NCI-H187 (cell line): ENCODE measurements at places on chromosomes 7 and 10.

DNA sequence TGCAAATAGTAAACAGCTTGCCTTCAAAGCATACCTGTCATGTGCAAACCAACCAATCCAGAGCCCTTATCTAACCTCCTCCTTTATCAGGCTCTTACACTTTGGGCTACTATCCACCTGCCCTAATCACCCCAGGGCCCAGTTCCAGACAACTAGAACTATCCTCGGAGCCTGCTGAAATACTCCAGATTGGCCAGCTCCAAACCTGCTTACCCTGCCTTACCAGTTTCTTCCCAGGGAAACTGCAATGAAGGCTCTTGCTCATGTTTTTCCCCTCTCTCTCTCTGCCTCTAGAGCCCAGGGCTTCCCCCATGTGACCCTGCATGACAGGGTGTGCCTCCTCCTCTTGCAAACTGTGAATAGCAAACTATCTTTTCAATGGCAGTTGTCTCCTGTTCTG is 81.4 kb upstream of the CAPZA2 start:
- no peak for DNase-seq

DNA sequence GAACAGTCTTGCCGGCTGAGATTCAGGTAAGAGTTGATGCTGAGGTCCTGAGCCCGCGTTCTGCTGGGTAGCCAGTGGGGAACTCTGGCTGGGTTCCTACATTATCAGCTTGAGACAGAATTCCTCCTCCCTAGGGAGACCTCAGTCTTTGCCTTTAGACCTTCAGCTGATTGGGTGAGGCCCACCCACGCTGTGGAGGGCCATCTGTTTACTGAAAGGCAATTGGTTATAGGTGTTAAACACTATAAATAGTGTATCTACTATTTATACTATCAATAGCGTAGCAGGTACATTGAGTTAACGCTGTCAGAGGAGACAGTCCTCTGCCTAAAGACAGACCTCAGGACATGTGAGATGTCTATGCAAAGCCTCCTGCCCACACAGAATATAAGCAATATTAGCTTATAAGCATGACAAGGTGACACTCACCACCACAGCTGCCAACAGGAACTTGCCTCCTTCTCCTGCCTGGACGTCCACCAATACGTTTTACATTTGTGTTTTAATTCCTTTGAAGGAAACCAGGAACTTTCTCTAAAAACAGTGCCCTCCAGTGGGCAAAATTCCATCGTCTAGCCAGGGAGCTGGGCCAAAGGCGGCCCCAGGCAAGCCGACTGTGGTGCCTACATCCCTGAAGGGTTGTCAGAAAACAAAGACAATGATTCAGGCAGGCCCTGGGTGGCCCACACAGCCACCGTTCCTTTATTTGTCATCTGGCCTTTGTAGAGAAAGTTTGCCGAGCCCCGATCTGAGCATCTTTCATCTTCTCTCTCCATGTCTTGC is 58.8 kb downstream of the INSIG1 start:
- DNase-seq = no peak

GRCh38 chr7:157432541-157432956 is 95.7 kb downstream of the DNAJB6 start:
- peak; percentile 90 for DNase-seq

DNA sequence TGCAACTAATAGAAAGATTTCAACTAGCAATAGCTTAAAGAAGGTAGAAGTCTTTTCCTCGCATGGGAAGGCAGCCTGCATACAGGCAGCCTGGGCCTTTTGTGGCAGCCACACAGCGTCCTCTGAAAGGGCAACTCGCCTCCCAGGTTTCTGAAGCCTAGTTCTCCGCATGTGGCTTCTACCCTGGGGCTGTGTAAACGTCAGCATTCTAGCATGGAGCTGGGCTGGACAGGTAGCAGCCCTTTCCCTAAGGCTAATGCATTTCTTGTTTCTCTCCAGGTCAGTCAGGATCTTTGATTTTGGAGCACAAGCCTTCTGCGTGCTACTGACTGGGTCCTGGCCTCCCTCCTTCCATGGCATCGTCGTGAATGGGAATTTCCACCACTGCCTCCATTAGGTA is 23.8 kb upstream of the SEC61G start:
- no peak for DNase-seq

GRCh38 chr7:144629598-144629997 is 206.3 kb downstream of the TPK1 start:
- no peak for DNase-seq

DNA sequence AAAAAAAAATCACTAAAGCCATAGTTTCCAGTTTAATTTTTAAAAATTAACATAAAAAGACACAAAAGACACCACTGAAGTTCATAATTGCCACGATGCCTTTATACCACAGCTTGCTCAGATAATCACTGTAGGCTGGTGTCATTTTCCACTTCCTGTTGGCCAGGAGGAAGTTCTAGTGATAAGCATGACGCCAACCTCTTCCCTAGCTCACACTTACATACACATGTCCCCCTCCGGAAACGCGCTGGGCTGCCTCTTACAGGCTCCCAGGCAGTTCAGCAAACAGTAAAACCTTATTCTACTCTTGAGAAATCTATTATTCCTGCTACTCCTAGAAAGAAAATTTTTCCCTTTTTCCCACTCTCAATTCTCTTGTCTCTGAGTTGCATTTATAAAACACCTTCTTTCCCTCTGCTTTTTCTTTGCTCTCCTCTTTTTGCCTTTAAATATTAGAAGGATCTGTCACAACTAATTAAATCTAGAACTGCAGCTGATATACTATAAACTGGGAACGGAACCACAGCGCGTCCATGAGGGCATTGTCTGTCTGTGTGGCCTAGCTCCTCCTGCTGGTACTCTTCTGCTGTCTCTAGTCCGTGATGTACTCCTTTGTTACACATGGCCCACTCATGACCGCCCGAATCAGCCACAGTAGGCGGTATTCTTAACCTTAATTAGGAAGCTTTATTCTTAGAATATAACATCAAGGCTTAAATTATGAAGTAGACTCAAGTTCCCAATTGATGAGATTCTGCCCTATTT is 664.9 kb downstream of the CNTNAP2 start:
- no peak for DNase-seq

DNA sequence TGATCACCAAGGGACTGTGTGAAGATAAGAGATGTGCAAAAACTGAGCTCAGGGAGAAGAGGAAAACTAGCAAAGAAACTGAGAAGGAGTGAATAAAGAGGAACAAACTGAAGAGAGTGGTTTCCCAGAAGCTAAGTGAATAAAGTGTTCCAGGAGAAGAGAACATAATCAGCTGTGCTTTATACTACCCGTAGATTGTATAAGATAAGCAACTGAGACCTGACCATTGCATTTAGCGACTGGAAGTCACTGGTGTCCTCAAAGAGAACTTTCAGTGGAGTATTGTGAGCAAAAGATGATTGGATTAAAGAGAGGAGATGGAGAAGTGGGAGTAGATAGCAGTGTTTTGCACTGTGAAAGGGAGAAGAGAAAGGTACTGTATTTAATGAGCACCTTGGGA is 14.6 kb downstream of the PHTF2 start:
- no peak for DNase-seq

- no peak for DNase-seq
Measured at GRCh38 chr7:134034652-134035051, 92.5 kb upstream of the LRGUK start.

DNA sequence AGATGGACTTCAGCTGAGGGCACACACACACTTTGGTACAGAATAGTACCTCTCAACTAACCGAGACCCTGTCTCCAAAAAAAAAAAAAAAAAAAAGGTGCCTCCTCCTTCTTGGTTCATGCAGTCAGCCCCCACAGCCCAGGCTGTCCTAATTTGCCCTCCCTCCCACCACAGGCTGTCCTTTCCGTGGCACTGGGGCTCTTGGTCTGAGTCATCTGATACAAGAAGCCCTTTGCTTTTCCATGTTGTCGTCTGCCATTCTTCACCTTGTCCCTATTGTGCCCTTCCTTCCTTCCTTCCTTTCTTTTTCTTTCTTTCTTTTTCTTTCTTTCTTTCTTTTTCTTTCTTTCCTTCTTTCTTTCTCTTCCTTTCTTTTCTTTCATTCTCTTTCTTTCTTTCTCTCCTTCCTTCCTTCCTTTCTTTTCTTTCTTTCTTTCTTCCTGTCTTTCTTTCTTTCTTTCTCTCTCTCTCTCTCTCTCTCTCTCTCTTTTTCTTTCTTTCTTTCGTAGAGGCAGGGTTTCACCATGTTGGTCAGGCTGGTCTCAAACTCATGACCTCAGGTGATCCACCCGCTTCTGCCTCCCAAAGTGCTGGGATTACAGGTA is 96.0 kb upstream of the IKZF1 start:
- no peak for DNase-seq

DNA sequence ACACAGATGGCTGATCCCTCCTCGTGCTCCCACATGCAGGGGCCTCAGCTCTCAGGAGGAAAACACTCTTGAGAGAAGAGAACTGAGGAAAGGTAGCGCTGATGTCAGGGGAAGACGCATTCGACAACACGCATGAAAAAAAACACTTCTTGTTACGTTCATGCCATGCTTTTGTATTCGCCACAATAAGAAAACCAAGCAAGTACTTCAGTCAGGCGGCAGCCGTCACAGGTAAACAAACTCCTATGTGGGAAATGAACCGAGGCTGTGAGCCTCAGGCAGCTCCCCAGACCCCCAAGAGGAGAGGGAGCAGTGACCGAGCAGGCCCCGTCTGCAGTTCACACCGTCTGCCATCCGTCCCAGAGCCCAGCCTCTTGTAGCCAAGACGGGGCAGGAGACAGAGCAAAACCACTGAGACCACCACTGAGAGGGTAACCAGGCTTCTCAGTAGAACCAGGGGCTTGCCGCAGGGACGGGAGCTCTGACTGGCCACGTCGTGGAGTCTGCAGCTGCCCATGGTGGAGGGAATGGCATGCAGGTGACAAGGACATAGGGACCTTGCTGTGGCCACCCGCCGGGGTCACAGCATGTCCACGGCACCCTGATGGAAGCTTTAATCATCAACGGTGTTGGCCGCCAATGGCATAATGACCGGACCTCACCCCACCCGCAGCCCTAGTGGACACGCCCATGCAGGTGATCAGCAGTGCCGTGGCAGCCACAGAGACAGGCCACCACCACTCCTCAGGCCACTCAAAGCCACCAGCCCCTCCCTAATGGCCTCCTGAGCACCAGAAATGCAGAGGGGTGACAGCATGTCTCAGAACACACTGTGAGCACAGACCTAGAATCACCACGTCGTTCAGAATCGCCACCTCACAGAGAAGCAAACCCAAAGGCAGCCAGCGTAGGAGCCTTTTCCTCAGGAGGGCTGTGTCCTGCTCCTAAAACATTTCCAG is 304.3 kb downstream of the PTPRN2 start:
- DNase-seq = no peak

DNA sequence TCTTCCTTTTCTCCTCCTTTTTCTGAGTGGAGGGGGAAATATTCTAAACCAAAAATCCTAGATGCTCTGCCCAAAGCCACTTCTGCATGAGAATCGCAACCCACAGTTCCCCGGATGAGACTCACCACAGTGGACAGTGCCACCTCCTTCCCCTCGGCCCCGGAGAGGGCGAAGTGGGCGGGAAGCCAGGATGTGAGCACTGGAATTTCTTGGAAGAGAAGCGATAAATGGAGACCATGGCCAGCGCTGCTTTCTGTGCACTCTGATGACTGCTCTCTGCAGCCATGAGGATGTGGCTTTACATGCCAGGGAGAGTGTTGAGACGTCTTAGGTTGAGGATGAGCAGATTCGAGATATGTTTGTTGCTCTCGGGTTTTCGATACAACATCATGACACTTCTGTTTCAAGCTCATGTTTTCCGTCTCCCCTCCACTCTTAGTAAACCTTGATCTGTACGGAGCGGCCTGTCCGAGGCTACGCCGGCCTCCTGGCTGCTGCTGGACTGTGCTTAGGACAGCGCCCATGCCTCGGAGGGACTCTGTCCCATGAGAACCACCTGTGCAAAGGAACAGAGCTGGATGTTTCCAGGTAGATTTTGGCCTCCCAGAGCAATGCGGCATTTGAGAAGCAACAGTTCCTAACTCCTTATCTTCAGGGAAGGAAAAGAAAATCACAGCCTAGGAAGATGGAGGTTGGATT is 414.6 kb upstream of the FOXK1 start:
- DNase-seq = no peak

GRCh38 chr10:47022311-47023131 is 111.3 kb downstream of the PTPN20 start:
- DNase-seq = no peak

- no peak for DNase-seq
Measured at GRCh38 chr7:52708846-52709245, 326.6 kb upstream of the POM121L12 start.

GRCh38 chr7:418636-419280 is 100.9 kb downstream of the PDGFA start:
- DNase-seq = no peak

GRCh38 chr7:72080865-72081510 is 331.1 kb downstream of the CALN1 start:
- no peak for DNase-seq

- DNase-seq = no peak
Measured at GRCh38 chr7:75727881-75728593, 10.7 kb downstream of the HIP1 start.

DNA sequence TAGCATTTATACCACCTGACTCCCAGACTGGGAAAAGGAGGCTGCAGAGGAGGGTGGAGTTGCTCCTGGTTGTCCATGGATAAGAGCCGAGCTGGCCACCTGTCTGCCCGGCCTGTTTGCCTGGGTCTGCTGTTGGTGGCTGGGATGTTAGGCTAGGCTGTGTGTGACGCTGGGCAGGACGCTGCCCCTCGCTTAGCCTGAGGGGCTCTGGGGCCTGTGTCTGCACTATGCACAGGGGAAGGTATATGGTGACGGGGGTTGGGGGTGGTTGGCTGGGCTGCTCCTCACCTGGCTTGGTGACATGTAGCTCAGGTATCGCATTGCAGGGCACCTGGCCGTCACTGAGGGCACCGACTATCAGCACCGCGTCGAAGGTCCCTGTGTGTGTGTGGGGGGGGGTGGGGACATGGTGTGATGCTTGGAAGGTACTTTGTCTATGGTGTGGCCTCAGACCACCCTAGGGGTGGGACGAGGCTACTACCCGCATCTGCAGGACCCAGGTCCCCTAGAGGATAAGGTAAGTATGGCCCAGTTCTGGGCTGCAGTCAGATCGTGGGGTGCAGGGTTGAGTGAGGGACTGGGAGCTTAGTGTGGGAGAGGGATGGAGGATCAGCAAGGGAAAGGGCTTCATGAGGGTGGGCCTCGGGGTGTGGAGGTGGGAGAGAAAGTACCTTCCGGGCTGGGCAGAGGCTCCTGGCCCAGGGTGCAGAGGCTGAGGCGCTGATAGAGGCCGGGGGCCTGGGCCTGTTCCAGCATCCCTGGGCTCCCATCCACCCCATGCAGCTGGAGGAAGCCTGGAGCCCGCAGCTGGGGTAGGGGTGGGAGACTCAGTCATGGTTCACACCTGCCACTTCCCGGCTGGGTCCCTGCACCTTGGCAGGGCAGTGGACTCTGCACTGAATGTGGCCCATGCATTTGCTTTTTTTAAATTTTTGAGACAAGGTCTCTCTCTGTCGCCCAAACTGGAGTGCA is 2.3 kb downstream of the METTL27 start:
- no peak for DNase-seq

DNA sequence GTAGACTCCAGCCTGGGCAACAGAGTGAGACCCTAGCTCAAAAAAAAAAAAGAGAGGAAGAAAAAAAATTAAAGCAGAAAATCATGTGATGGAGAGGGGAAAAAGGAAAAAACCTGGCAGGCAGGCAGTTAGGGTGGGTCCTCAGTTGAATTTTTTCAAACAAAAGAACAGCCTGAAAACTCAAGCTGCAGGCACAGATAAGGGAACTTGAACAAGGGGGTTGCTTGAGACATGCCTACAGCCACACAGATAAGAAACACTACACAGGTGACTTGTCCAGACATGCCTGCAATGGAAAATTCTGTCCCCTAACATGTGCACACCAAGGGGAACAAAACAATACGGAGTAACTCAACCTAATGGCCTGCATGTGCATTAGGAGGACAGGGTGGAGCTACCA is 19.2 kb downstream of the VIM start:
- DNase-seq = no peak
